ENCODE measurements at places on chromosomes 13 and 19.

- DNase-seq, result no peak
Measured at GRCh38 chr13:44236801-44237207, 136.8 kb upstream of the SERP2 start.

- no peak for DNase-seq
Measured at GRCh38 chr13:107241381-107241780, 673.4 kb upstream of the ARGLU1 start.

DNA sequence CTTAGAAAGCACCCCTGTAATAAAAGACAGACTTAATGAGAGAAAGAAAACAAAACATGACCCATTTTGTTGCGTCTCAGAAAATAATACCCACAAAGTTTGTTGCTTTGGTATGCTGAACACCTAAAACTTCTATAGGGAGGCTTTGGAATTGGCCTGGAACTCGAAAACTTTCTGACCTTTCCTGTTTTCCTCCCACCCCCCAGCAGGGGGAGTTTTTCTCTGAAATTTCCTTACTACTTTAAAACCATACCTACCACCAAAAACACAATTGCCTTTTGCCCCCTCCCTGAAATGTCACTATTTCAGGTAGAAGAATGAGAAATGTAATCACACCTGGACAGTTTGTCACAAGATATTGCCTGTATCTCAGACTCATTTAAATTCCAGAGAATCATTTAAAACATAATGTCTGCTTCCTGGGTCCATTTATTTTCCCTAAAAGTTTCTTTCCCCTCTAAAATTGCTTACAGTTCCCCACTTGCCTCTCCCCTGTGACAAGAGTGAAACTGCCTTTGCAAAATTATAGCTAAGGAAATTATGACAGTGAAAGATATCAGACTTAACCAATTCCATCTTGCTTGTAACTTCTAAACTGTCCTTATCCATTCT lies 2700.2 kb downstream of the PCDH9 start:
- no peak for DNase-seq

DNA sequence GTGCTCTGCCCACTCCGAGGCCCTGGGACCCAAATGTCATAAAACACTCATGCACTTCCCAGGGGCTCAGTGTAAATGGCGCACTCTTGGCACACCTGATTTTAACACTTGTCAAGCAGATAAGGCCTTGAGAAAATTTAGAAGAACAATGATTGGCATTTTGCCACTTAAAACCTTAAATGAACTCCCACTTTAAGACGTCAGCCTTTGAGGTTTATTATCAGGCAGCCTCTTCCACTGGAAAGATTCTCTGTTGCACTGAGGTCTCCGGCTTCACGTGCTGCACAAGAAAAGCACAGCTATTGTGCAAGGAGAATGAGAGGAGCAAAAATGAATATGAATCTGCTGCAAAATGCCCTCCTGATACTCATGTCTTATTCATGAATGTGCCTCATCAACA lies 38.5 kb upstream of the ATP11A start:
- no peak for DNase-seq

- no peak for DNase-seq
Measured at GRCh38 chr13:75437582-75438318, 44.2 kb downstream of the TBC1D4 start.

- DNase-seq, result no peak
Measured at GRCh38 chr19:17025991-17026658, 485 bp downstream of the CPAMD8 start.

- DNase-seq, result no peak
Measured at GRCh38 chr19:1000095-1000494, at the start of gene GRIN3B. Gene GRIN3B, plus strand, starts transcription at chr19:1000419. Its CDS starts 19 bp downstream, at chr19:1000438.

DNA sequence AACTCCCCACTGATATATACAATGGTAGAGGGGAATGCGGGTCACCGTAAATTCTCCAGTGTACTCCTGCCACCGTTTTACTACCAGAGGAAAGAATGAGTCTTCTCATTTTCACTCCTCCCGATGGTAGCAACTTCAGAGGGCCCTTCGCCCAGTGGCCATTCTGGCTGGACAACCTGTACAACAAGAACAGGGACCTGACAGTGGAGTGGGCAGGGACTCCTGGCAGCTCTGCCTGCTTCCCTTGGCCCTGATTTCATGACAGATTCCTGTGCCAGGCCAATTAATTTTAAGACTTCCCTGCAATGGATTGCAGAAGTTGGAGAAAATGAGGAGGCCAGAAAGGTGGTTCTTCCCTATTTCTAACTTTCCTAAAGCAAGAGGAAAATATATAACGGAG lies 148.9 kb downstream of the GPC6 start:
- DNase-seq, result no peak

DNA sequence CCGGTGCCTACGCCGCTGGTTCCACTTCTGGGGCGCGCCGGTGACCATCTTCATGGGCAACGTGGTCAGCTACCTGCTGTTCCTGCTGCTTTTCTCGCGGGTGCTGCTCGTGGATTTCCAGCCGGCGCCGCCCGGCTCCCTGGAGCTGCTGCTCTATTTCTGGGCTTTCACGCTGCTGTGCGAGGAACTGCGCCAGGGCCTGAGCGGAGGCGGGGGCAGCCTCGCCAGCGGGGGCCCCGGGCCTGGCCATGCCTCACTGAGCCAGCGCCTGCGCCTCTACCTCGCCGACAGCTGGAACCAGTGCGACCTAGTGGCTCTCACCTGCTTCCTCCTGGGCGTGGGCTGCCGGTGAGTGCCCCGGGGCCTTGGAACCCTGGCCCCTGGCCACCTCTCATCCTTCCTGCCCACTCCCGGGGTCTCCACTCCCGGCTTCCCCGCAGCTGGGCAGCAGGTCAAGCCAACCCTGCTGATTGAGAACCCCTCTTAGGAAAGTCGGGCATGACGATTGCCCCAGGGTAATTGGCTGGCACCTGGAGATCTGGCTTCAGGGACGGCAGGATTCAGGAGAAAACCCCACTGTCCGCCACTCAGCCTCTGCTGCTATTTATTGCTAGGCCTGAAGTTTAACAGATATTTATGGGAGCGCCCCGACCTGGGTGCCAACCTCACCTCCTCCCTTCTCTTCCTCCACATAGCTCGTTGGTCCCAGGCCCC lies 39.1 kb downstream of the TRPM4 start:
- DNase-seq, result no peak

- peak; percentile 17 for DNase-seq
Measured at GRCh38 chr19:56350416-56351045, 35.9 kb upstream of the ZSCAN5A start.

GRCh38 chr13:97574926-97575325 lies 141.0 kb downstream of the RAP2A start:
- DNase-seq, result peak; percentile 10

DNA sequence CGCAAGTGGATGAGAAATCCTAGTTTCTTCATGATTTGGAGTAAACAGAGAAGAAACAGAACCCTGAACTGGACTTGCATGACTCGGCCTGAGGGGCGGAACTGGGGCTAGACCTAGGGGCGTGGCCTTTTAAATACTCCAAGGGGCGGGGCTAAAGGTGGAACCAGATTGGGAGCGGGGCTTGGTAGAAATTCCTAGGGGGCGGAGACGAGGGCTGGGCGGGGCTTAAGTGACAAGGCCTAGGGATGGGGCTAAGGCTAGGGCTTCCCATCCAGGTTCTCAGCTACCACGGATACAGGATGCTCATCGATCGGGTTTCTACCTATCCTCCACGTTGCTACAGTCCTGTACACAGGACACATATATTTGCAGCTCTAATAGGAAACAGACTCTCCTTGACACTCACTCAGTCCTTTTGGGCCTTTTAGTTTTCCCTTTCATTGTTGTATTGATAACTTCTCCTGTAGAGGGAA lies 372 bp upstream of the ZNF699 start:
- DNase-seq, result peak; percentile 85

GRCh38 chr13:45132369-45133064 lies 12.2 kb downstream of the GTF2F2 start:
- DNase-seq, result no peak

GRCh38 chr19:4524808-4525562 lies 6.7 kb upstream of the PLIN4 start:
- no peak for DNase-seq

GRCh38 chr13:76677043-76677442 lies 209.2 kb downstream of the KCTD12 start:
- peak; percentile 40 for DNase-seq

- no peak for DNase-seq
Measured at GRCh38 chr13:79516595-79516994, 35.6 kb downstream of the NDFIP2 start.

DNA sequence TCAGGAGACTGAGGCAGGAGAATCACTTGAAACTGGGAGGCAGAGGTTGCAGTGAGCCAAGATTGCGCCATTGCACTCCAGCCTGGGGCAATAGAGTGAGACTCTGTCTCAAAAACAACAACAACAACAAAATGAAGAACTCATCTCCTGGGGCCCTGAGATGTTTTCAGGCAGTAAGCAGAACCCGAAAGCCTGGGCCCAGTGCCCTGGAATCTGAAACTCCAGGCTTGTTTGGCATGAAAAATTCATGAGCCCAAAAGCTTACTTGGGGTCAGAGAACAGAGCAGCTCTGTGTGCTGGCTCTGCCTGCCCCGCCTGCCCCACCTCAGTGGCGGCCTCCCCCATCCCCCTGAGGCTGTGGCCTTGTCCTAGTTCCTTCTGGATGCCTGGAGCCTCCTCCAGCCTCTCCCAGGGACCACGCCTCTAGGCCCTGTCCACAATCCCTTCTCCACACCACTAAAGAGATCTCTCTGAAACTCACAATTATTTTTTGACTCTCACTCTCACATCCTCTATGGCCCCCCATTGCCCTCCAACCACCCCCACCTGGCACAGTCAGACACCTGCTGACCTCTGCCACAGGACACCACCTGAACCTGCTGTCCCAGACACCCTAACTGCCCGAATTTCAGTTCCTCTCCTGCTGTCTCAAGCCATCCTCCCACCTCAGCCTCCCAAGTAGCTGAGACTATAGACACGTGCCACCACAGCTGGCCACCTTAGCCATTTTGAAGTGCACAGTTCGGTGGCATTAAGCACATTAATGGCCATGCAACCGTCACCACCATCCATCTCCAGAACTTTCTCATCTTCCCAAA lies 6.9 kb upstream of the AP1M2 start:
- no peak for DNase-seq

GRCh38 chr13:73717632-73718031 lies 416.6 kb downstream of the KLF12 start:
- no peak for DNase-seq

GRCh38 chr13:33116321-33117010 lies 100.2 kb downstream of the KL start:
- DNase-seq, result no peak

GRCh38 chr19:14031719-14032480 lies at the start of gene IL27RA:
Gene IL27RA, plus strand, starts transcription at chr19:14031762. Its CDS starts 111 bp downstream, at chr19:14031873.
- DNase-seq, result peak; percentile 6

DNA sequence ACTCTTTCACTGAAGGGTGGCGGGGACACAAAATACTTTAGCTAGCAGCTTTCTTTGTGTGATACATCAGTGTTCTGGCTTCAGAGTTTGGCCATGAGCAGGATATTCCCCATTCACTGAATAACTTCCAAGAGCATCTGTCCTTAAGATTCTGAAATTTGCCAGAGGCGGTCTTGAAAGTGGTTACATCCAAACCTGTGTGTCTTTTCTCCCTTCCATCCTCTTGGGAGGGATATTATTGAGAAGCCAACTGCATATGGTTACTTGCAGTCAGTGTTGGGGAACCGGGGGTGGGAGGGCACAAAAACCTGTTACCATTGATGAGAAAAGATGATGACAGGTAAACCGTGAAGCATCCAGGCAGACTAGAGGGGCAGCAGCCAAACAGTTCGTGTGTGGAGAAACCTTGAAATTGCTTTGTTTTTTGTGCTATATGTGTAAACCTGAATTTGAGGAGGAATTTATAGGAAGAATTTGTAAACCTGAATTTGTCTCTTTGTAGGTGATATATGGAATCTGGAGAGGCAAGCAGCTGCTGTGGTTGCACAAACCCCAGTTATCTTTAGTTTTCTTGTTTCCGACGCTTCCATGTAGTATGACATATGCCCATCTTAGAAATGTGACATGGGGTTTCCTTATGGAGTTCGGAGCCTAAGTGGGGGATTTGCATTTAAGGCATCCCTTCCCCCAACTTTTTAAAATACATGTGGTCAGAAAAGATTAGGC lies 104.8 kb downstream of the WDFY2 start:
- no peak for DNase-seq

DNA sequence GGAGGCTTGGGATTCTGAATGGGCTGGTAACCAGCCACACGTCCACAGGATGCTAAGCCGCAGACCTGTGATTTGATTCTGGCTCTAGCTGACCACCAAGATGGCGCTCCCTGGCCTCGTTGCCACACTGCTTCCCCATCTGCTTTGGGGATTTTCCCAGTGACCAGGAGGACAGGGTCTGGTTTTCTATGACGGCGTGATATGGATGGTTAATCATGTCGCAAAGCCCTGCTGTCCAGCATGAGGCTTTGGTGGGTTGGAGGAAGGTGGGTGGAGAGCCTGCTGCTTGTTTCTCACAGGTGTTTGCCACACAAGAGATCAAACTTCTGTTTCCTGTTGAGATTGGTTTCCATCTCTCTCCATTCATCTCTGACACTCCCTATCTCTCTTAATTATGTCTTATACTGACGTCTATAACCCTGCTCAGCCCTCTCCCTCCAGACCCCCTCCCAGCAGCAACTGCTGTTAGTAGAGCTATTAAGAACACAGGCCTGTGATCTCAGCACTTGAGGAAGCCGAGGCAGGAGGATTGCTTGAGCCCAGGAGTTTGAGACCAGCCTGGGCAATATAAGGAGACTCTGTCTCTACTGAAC lies 102.7 kb downstream of the SIPA1L3 start:
- DNase-seq, result no peak

DNA sequence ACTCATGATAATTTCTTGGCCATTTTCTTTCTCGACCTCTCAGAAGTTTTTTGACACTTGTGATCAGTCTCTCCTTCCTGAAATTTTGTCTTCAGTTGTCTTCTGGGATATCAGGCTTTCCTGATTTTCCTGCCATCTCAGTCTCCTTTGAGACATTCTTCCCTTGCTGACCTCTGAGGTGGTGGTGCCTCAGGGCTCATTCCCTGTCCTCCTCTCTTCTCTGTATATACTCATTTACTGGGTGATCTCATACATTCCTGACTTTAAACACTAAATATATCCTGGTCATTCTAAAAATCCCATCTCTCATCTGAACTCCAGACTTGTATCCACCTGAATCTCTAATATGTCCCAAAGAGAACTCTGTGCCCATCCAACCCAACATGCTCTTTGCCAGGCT lies 31.3 kb upstream of the STARD13 start:
- no peak for DNase-seq

- DNase-seq, result no peak
Measured at GRCh38 chr19:33840783-33841182, 44.1 kb downstream of the KCTD15 start.

- no peak for DNase-seq
Measured at GRCh38 chr13:33119856-33120543, 103.8 kb downstream of the KL start.

- no peak for DNase-seq
Measured at GRCh38 chr13:43433691-43434141, 353.1 kb downstream of the ENOX1 start.

DNA sequence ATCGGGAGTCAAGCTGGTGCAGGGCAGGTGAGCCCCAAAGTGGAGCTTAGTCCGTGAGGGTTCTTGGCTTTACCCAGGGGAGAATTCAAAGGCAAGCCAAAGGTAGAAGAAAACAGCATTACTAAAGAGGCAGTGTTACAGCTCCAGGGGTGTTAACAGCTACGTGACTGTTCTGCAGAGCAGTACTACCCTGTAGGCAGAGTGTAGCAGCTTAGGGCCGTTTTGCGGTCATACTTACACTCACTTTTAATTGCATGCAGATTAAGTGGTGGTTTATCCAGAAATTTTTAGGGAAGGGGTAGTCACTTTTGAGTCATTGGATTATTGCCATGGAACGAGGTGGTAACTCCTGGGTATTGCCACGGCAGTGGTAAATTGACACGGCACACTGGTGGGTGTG lies 482.2 kb downstream of the SLITRK5 start:
- no peak for DNase-seq

- no peak for DNase-seq
Measured at GRCh38 chr13:45674908-45675307, 27.2 kb upstream of the CBY2 start.
